ENCODE measurements at places on chromosomes 5 and 9.

GRCh38 chr5:170216257-170216864 is 16.4 kb upstream of the C5orf58 start:
- no peak for DNase-seq

- no peak for DNase-seq
Observed at GRCh38 chr5:125559296-125559695, 812.9 kb upstream of the ZNF608 start.

DNA sequence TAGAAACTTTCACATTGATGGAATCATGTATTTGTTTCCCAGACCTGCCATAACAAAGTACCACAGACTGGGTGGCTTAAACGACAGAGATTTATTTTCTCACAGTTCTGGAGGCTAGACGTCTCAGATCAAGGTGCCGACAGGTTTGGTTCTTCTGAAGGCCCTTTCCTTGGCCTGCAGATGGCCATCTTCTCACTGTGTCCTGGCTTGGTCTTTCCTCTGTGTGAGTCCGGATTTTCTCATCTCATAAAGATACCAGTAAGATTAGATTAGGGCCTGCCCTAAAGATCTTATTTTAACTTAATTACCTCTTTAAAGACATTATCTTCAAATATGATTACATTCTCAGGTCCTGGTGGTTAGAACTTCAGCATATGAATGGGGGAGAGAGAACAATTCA is 5.8 kb downstream of the USP20 start:
- no peak for DNase-seq

- DNase-seq: no peak
Observed at GRCh38 chr5:98308231-98308630, 465.2 kb upstream of the RGMB start.

Measured in coronary artery (tissue), 2 donors.